ENCODE measurements at places on chromosomes 3 and 15. TPM values are rescaled to one million over a fixed set of nuclear protein-coding genes. Genes with fewer than 3 reads are reported as not detected.

The PAQR5 gene
- 0.52 TPM for polyA plus RNA-seq

- no peak for DNase-seq
Observed at GRCh38 chr3:16554126-16554525, 40.6 kb upstream of the RFTN1 start.

- DNase-seq: peak; percentile 34
Observed at GRCh38 chr15:78265752-78266224, 1.4 kb downstream of the DNAJA4 start.

DNA sequence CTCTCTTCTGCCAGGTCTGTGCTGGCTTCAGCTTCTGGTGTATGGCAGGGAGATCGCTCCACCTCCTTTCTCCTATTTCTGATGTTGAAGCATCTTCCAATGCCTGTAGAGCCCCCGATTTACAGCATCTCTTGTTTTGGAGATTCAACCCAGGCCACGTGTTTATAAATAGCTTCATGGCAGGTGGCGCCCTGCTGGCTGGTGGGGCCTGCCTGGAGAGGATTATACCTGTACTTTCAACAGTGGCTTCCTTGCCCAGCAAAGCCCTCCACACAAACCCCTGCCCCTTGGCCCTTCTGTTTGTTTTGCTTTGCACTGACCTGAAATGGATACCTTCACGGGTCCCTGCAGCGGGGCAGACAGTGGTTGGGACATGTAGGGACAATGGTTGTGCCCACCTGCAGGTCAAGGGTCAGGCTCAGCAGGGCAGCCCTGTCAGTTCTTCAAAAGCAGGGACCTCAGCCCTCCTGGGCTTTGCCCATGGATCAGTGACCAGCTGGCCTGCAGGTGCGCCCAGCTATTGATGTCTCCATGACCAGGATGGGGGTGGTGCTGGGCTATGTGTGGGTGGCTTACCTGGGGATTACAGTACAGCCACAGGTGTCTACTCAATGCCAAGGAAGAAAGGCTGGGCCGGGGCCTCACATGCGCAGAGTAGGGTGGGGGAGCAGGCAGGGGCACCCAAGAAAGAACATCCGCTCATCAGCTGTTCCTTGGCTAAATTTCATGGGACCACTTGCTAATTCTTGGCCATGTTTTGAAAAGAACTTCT lies 112.7 kb upstream of the PRR23C start:
- DNase-seq: no peak
